ENCODE measurements at places on chromosomes 6 and 20.

DNA sequence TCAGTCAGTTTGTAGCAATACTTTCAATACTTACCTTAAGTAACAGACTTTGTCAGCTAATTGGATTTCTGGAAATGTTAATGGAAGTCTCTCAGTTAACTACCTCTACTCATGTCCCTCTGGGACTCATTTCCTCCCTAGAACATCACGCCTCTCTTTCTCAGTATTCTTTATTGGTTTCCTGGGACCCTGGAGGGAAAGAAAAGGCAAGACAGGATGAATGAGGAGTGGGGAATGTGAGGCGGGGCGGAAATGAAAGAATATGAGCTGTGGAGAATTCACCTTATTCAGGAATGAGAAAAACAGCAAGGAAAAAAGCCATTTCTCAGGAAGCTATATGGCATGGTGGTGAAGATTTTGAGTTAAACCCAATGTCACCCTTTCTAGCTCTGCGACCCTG is 62.7 kb downstream of the ANKS1A start:
- DNase-seq, result no peak

DNA sequence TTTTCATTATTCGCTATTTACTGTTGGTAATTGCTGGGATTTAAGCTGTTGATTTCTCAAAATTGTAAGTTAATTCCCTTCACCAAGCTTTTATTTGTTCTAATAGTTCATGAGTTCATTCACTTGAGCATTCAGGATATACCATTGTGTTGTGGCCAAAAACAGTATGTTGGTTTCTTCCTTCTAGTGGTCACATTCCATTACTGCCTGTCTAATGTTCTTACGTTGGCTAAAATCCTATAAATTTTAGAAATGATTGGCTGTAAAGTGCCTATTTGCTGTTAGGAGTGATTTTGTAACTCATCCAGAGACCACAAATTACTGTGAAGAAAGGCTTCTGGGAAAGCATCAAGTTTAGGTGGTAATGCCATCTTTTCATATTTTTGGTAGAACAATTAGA is 76.3 kb downstream of the FARS2 start:
- peak; percentile 78 for DNase-seq

- DNase-seq, result no peak
These were observed 30.8 kb upstream of the CEP162 start for GRCh38 chr6:84258268-84258667.

- no peak for DNase-seq
These were observed 104.3 kb downstream of the RNF144B start for GRCh38 chr6:18491308-18492045.

- no peak for DNase-seq
These were observed 690 bp downstream of the NEU1 start for GRCh38 chr6:31861919-31862343.

GRCh38 chr20:35404614-35405259 is 7.0 kb downstream of the UQCC1 start:
- DNase-seq, result no peak

- no peak for DNase-seq
These were observed 457.9 kb downstream of the HDGFL1 start for GRCh38 chr6:23027281-23027680.

GRCh38 chr6:83514466-83514865 is 2.1 kb downstream of the PRSS35 start:
- no peak for DNase-seq

DNA sequence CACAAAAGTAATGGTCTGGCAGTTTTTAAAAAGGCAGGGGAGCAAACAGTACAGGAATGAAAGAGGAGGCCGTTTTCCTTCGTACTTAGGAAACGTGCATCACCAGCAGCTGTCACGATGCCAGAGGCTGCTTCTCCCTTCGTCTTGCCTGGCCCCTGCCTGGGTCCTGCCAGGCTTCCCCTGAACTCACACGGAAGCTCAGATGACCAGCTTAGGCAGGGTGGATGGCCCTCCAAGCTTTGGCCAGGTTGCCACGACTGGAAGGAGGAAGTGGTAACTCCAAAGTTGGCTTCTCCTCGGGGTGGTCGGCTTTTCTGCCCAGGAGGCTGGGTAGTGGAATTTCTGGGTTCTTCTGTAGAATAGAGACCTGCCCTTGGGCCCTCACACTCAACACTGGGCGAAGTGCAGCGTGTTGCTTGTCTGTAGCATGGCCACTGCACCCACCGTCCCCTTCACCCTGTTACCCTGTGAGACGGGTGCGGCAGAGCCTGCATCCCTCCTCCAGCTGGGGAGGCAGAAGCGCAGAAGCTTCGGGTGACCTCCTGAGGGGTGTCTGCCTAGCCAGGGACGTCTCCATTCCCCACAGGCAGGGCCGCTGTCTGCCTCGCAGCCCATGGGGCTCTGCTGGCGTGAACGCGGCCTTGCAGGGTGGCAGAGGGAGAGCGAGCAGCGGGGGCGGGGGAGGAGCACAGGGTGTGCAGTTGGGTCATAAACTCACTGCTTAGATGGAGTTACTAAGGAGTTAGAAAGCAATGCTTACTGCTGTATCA is 18.4 kb upstream of the RBM38 start:
- no peak for DNase-seq

- no peak for DNase-seq
These were observed 240.4 kb downstream of the MYLK4 start for GRCh38 chr6:2510316-2510715.

GRCh38 chr6:53466257-53466656 is 78.6 kb downstream of the GCLC start:
- DNase-seq, result no peak

- DNase-seq, result no peak
These were observed 2.7 kb downstream of the ADAM33 start for GRCh38 chr20:3678856-3679720.

GRCh38 chr6:158709809-158710208 is 60.0 kb downstream of the SYTL3 start:
- DNase-seq, result no peak

GRCh38 chr6:168097621-168098430 is 18.8 kb upstream of the FRMD1 start:
- no peak for DNase-seq

All from dermis blood vessel endothelial cell (primary cell).